ENCODE measurements at places on chromosomes 11 and 22. TPM values are rescaled to one million over a fixed set of nuclear protein-coding genes. Genes with fewer than 3 reads are reported as not detected.

DNA sequence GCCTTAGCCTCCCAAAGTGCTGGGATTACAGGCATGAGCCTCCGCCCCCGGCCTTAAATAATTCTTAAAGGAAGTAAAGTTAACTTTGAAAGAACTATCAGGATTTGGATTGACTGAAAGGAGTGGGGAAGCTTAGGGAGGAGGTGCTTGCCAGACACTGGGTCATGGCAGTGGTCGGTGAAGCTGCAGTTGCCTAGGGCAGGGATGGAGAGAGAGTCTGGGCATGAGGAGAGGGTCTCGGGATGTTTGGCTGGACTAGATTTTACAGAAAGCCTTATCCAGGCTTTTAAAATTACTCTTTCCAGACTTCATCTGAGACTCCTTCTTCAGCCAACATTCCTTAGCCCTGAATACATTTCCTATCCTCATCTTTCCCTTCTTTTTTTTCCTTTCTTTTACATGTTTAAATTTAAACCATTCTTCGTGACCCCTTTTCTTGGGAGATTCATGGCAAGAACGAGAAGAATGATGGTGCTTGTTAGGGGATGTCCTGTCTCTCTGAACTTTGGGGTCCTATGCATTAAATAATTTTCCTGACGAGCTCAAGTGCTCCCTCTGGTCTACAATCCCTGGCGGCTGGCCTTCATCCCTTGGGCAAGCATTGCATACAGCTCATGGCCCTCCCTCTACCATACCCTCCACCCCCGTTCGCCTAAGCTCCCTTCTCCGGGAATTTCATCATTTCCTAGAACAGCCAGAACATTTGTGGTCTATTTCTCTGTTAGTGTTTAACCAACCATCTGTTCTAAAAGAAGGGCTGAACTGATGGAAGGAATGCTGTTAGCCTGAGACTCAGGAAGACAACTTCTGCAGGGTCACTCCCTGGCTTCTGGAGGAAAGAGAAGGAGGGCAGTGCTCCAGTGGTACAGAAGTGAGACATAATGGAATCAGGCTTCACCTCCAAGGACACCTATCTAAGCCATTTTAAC lies at the start of gene NNMT:
NNMT (plus strand) TSS at position 724 of the 929 bp plus-strand sequence; CDS start at position 882, 158 bp downstream.
- no peak for DNase-seq

Gene B3GAT1
- 1.9 TPM for total RNA-seq

Gene IGLL5
- 0.39 TPM for total RNA-seq

Gene LINC01488
- total RNA-seq = not detected

DNA sequence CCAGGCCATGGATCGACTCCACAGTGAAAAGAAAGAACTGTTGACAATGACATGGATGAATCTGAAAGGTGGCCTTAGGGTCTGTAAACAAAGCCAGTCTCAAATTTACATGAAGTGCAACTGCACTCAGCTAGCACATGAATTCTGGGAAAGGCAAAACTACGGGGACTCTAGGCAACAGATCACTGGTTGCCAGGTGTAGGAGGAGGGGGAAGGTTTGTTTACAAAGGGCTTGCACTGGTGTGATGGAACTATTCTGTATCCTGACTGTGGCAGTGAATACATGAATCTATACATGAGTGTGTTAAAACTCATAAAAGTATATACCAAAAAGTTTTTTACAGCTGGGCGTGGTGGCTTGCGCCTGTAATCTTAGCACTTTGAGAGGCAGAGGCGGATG lies 27.3 kb downstream of the ALX4 start:
- no peak for DNase-seq

Gene CARNS1
- 7.8 TPM for total RNA-seq

DNA sequence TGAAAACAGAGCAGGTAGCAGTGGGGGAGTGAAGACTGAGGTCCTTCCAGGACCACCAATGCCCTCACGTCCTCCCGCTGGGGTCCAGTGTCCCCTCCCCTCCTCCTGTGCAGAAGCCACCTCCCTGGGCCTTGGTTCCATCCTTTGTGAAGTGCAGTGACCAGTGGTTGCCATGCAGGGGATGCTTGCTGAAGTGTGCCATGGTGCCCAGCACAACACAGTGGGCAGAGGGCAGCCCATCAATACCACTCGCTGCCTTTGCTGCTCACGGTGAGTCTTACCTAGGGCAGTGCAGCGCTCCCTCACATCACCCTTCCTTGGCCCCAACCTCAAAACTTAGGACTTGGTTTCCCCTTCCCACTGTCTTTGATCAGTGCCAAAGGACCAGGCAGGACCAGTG lies 12.9 kb downstream of the MYEOV start:
- DNase-seq = no peak

DNA sequence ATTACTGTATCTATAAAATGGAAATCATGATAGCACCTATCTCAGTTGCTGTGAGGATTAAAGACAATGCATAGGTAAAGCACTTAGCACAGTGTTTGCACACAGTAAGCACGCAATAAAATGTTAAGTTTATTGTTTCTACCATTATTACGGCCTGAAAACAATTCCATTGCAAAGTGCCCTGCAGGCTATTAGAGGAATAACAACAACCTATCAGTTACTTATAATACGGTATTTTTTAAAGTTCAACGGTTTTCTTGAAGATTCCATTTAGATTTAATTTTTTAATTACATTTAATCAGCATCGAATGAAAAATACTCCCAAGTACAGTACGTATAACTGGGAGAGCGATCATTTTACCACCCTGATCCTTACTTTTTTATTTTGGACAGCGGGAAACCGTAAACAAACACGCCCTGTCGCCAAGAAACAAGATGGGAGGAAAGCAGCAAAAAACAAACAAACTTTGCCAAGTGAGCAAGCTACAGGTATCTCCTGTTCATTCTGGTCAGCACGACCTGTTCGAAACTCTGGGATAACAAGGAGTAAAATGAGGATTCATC lies 893 bp downstream of the SLC36A4 start:
- DNase-seq = no peak

DNA sequence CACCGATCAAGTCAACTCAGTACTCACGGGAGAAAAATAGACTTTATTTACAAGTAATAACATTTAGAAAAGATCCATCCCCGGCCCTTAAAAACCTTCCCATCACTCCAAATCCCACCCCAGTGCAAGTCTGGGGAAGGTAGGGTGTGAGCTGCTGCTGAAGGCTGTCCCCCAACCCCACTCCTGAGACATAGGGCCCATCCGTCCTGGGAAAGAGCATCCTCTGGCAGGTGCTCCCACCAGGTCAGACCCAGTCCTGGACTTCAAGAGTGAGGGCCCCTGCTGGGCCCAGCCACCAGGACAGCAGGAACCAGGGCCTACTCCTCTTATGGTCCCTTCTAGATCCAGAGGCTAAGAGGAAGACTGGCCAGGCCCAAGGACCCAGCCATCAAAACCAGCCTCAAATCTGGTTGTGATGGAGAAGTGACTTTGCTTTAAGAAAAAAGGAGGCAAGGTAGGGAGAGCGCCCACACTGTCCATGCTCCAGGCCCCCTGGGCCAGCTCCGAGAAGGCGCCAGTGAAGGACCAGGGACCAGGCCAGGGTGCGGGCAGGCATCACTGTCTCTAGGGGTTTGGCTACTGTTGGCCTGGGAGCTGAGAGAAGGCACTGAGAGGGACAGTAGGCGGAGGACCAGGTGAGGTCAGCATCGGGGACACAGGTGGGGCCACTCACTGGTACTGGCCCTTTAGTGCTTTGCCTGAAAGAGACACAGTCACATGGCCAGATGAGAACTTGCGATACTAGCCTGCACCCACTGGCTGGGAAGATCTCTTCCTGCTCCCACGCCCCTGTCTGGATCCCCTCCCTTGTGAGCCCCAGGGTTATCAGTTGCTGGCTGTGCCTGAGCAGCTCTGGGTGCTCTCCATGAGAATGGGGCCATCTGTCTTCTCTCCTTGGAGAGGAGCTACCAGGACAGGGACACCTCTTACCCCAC lies 4.4 kb downstream of the IL18BP start:
- DNase-seq = no peak

Gene UBQLN3
- 0.49 TPM for total RNA-seq

Gene NAV2
- total RNA-seq = 0.59 TPM

DNA sequence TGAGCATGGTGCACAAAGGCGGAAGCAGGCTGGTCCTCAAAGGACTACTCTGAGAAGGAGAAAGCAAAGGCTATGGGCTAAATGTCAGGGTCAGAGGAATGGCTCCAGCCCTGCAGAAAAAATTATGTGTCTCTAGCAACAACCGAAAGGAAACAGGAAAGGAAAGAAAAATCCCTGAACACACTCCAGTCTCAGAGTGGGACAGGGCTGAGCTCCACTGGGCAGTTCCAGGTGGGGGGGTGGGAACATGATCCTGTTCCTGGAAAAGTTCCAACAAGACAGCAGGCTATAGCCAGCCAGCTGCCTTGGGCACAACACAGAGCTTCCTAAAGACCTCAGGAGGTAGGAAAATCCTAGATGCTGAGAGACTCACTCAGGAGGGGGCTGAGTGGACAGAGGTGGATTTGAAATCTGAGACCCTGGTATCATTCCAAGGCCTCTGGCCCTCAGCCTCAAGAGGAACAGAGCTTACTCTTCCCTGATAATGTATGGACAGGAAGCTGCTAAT lies 1088.2 kb downstream of the TBC1D22A start:
- DNase-seq = no peak

- no peak for DNase-seq
Measured at GRCh38 chr11:40187295-40187694, 1272.2 kb downstream of the LRRC4C start.

- no peak for DNase-seq
Measured at GRCh38 chr11:45373506-45374035, 87.4 kb upstream of the SYT13 start.

- peak; percentile 7 for DNase-seq
Measured at GRCh38 chr11:111829185-111829968, 42.0 kb downstream of the ALG9 start.

DNA sequence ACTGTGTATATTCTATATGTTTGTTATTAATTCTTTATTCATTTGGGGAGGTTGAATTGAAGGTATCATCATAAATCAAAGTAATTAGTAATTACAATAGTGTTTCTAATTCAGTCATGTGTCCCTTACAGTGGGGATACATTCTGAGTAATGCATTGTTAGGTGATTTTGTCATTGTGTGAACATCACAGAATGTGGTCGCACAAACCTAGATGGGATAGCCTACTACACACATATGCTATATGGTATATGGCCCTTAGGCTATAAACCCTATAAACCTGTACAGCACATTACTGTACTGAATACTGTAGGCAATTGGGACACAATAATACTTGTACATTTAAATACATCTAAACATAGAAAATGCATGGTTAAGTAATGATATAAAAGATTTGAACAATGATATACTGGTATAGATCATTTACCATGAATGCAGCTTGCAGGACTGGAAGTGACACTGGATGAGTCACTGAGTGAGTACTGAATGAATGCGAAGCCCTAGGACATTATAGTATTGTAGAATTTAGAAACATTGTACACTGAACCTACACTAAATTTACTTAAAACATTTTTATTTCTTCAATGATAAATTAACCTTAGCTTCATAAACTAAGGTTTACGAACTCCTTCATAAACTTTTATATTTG lies 936.2 kb upstream of the CHORDC1 start:
- no peak for DNase-seq

GRCh38 chr11:103963648-103964047 lies 72.8 kb upstream of the DDI1 start:
- DNase-seq = no peak

GRCh38 chr11:110433393-110434333 lies 3.9 kb downstream of the FDX1 start:
- no peak for DNase-seq

- DNase-seq = no peak
Measured at GRCh38 chr11:66419825-66420224, 1.0 kb upstream of the NPAS4 start.

GRCh38 chr22:22616636-22617035 lies 27.8 kb upstream of the GGTLC2 start:
- DNase-seq = no peak

All from CD4-positive, CD25-positive, alpha-beta regulatory T cell (primary cell).